ENCODE measurements at places on chromosomes 2 and 18. TPM values are rescaled to one million over a fixed set of nuclear protein-coding genes. Genes with fewer than 3 reads are reported as not detected.

GRCh38 chr2:48467637-48468036 lies 62.3 kb upstream of the STON1 start:
- DNase-seq = no peak

- DNase-seq = no peak
Observed at GRCh38 chr2:65276609-65277008, 49.0 kb downstream of the ACTR2 start.

- DNase-seq = no peak
Observed at GRCh38 chr18:67933271-67933670, 416.8 kb upstream of the DSEL start.

DNA sequence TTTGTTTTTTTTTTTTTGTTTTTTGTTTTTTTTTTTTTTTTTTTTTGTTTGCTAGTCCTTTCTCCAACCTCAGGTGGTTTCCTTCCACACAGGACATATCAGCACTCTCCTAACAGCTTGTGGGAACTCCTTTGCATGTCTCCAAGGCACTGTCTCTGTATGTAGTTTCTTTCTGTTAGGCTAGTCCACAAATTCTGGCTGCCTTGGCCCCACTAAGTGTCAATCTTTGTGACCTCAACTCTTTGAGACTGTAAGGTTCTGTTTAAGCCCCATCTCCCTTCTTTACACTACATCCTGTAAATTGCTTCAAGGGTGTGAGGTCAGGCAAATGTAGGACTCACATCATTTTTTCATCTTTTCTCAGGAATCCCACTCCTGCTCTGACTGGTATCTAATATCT lies 85.1 kb downstream of the NCOA1 start:
- no peak for DNase-seq

Gene TRIM43
- not detected for total RNA-seq

GRCh38 chr2:238684362-238685326 lies 163.2 kb upstream of the TWIST2 start:
- peak; percentile 99 for DNase-seq

DNA sequence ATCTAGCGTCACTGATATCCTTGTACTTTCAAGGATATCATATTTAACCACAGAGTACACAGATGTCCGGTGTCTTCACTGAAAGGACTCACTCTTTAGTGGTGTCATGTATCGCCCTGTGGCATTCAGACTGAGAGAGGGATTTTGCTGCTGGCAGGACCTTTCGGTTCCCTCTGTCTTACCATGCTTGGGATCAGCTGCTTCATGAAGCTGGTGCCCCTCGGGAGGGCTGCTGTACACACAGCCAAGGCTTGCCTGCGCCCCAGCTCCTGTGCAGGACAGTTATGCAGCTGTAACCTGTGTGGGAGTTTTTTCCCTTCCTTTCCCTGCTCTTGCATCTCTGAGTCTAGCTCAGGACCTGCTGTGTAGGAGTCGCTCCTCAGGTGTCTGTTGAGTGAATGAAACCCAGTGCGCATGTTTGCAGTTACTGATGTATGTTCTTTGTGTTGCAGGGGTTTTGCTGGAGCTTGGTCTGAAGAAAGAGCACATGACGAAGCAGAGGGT lies 64.4 kb downstream of the GREB1 start:
- no peak for DNase-seq

GRCh38 chr2:734496-734895 lies 57.3 kb upstream of the TMEM18 start:
- no peak for DNase-seq

GRCh38 chr2:86027196-86027921 lies 78.3 kb downstream of the POLR1A start:
- no peak for DNase-seq

DNA sequence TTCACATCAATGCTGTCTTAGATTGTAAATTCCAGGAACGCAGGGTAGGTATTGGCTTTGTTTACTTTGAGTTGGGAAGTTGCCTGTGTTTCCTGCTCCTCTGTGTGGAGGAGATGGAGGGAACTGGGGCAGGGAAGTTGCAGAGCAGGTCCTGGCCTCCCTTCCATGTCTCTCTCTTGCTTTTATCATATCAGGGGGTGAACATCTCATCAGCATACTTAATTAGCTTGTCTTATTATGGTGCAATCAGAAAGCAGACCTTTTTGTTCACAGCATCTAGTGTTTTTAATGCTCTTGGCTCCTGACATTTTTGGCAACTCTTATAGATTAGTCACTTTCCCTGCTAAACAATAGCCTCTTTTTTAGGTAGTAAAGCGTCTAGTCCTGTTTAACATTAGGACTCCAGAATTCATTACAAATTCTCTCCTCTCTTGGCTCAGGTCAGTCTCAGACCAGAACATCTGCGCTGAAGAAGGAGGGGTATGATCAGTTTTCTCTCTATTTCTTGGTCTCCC lies 11.5 kb upstream of the DIPK1C start:
- DNase-seq = peak; percentile 22

DNA sequence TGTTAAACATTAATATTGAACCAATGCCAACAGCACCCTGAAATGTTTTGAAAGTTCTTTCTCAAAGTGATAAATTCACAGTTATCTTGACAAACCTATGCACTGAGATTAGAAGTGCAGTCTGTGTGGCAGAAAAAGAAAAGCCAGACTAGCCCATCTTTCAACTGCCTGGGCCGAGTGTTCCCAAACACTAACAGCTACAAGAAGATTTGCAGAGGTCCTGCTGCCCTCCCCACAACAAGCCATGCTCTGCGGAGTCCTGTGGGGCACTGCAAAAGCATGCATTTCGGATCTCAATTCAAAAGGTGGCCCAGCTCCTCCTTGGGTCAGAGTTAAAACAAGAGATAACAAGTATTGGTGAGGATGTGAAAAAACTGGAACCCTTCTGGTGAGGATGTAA lies 208.4 kb upstream of the TMEM200C start:
- DNase-seq = no peak

GRCh38 chr18:75280427-75281280 lies 70.1 kb downstream of the TSHZ1 start:
- peak; percentile 6 for DNase-seq

DNA sequence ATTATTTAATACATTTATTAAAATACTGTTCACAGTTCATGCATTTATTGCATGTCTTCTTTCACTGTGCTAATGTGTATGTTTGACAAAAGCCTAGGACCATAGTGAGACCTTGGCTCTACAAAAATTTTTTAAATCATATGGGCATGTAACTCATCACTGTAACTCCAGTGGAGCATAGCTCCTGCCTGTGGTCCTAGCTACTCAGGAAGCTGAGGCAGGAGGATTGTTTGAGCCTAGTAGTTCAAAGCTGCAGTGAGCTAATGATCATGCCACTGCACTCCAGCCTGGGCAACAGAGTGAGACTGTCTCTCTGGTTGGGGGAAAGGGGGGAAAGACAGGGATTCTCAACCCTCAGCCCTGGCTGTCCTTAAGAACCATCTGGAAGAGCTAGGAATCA lies 137.8 kb downstream of the PRKCE start:
- DNase-seq = no peak

- DNase-seq = peak; percentile 22
Observed at GRCh38 chr2:54404270-54404669, 51.9 kb upstream of the SPTBN1 start.

- DNase-seq = no peak
Observed at GRCh38 chr2:22900674-22901073, 484.3 kb upstream of the KLHL29 start.

Data from A172 (cell line).